ENCODE measurements at places on chromosomes 3 and 15.

GRCh38 chr3:39013289-39013688 is 38.5 kb downstream of the SCN11A start:
- no peak for DNase-seq

DNA sequence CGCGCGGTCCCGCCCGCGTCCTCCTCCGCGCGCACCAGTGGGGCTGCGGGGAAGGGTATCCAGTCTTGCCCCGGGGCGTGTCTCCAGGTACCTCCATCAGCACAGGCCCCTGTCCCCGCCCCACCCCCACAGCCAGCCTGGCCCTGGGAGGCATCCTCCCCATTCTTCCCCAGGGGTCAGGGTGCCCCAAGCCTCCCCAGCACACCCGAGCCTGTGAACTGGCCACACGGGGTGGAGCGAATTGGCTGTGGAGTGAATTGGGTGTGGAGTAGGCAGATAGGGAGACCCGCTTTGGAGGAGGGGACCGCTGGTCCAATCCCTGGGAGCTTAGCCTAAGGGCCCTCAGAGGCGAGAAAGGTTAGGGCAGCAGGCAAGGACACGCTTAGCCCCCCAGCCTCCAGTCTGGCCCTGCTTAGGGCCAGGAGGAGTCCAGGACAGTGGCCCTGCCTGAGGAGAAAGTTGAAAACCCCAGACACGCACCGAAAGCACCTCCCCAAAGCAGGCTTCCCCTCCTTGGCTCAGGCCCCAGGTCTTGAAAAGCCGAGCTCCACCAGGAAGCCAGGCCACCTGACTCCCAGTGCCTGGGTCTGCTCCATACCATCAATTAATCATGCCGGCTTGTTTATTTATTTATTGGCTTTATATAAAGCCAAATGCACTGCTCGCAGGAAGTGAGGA is 107.7 kb upstream of the SLC6A11 start:
- no peak for DNase-seq

- no peak for DNase-seq
Observed at GRCh38 chr3:173983343-173983742, 585.8 kb downstream of the NLGN1 start.

GRCh38 chr15:77834276-77834990 is 201.7 kb upstream of the LINGO1 start:
- no peak for DNase-seq

- no peak for DNase-seq
Observed at GRCh38 chr3:154598166-154598565, 168.2 kb upstream of the GPR149 start.

- DNase-seq, result no peak
Observed at GRCh38 chr3:192907784-192908183, 9.9 kb downstream of the MB21D2 start.

DNA sequence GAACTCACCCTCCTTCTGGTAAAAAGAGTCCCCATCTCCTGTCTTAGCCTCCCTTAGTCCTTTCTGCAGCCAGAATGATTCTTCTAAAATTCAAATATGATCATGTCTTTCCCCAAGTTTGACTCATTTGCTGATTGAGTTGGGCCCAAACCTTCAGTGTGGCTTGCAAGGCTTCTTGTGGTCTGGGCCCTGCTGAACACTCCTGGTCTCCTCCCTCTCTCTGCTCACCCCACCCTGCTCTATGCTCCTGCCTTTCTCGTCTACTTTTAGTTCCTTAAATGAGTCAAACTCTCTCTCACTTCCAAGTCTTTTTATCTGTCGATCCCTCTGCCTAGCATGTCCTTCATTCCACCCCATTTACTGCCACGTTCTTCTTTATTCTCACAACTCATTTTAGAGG is 72.6 kb downstream of the CCR1 start:
- DNase-seq, result no peak

DNA sequence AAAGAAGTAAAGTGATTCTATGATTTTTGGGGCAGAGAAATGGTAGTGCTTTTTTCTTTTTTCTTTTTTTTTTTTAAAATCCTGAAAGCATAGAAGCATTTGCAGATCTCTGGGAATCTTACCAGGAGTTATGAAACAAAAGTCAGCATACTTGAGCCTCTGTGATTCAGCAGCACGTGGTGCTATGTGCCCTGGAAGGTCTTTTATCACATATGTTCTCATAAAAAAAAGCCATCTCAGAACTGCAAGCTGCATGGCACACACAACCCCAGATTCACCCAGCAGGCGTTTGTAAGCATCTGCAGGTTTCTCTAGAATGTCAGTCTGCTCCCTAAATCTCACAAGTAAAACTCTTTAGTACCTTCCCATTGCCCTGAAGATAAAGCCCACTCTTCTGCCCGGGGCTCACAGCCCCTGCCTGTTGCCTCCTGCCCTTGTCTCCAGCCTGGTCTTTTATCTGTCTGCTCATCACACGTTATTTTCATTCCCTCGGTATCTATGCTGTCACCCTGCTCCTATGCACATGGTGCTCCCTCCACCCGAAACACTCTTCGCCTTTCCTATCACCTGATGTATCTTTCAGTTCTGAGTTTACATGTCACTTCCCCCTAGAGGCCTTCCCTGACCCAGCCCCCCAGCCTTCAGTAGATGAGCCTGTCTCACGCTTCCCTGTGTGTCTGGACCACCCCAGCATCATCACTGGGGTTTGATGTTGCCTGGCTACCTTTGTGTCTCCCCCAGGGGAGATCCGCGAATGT is 72.4 kb downstream of the CHDH start:
- no peak for DNase-seq

GRCh38 chr3:188326968-188327367 is 173.0 kb downstream of the LPP start:
- no peak for DNase-seq

GRCh38 chr3:160162440-160162839 is 62.8 kb upstream of the C3orf80 start:
- DNase-seq, result no peak

DNA sequence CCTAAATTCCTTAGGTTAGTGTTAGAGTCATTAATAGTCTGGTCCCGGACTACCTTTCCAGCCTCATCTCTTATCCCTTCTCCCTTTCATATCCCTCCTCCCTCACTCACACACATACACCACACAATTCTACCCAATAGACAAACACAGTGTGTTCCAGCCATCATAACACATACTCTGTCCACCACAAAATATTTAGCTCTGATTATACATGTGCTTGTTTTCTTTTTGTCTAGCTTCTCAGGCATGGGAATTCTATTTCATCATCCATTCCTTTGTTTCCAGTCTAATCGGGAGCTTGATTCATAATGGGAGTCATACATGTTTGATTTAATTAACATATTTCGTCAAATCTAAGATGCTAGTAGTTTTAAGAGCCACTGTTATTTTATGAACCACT is 161.8 kb upstream of the BFSP2 start:
- DNase-seq, result no peak

DNA sequence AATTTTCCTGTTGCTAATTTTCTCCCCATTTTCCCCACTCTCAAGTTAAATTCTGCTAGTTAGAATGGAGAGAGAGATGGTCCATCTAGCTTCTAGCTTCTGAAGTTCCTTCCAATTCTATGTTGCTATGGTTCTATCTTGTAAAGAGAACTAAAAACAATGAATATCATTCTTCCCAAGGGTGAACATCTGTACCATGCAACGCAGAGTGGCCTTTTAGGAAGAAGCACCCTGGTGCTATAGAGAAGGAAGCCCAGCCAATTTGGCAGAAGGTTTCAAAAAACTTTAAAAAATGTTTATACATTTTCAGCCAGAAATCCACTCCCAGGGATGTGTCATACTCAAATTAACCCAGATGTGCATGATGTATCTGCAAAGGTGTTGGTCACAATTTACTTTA is 149.1 kb downstream of the SEMA6D start:
- no peak for DNase-seq

DNA sequence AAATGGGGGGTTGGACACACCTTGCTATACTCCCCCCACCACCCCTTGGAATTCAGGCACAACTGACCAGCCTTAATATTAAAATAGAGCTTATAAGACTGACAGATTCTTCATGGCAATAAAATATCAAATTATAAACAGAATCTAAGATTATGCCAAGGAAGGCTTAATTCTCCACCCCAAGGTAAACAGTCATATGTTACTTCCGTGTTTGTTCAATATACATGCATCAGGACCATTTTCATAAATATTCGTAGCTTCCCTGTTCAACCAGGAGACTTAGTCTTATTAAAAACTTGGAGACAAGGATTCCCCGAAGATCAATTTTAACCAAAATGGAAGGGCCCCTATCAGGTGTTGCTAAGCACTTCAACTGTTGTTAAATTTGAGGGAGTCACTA is 13.3 kb upstream of the EHHADH start:
- DNase-seq, result no peak

- peak; percentile 58 for DNase-seq
Observed at GRCh38 chr15:42056934-42057798, 36.3 kb upstream of the PLA2G4E start.

DNA sequence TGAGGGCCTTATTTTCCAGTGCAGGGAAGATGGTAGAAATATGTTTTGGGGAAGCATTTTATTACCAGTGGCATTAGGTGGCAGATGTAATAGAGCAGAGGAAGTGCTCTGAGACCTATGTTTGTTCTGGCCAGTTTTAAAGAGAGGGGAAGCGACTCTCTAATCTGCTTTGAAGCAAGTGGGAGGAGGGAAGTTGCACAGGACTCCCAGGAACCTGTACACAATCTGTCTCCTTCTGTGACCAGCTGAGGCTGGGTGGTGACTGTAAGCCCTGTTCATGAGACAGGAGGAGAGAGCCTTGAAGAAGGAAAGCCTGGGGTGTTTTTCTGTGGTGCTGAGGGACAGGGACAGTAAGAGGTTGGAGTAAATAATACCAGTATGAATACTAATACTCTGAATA is 60.5 kb downstream of the LPP start:
- DNase-seq, result no peak

- no peak for DNase-seq
Observed at GRCh38 chr15:74901612-74902063, 5.0 kb downstream of the FAM219B start.

GRCh38 chr3:37520907-37521341 is 340.8 kb upstream of the CTDSPL start:
- no peak for DNase-seq

DNA sequence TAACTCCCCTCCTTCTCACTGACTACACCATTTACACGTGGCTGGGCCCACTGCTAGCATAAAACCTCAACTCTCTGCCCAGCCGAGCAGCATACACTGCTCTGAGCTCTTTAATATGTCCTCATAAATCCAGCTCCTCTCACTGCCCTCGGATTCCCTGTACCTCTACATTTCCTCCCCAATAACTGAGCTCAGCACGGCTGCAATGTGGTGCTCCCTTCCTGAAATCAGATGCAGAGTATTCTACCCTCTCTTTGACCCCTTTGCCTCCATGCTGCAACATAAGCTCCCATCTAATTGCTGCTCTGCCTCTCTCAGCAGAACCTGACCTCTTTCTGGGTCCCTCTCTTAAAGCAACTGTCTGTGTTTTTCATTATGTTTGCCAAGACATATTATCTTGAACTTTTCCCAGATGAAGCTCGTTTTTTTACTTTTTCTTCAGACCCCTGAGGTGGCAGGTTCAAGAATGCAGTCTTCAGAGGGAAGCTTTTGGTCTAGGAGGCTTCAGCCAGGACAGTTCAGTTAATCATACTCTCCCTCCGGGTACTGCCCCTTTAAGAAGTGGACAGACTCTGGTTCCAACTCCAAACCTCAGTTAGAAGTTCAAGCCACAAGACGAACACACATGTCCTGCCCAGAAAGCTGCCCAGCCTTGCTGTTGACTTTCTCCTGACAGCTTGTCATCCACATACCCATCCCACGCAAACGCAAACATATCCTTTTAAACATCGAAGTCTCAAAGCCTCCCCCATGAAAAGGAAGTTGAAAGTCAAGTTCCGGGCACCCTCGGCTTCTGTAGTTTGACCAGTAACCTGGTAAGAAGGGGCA is 81.1 kb upstream of the NEO1 start:
- DNase-seq, result no peak

GRCh38 chr3:132660811-132661070 is 612 bp downstream of the UBA5 start:
- DNase-seq, result no peak

DNA sequence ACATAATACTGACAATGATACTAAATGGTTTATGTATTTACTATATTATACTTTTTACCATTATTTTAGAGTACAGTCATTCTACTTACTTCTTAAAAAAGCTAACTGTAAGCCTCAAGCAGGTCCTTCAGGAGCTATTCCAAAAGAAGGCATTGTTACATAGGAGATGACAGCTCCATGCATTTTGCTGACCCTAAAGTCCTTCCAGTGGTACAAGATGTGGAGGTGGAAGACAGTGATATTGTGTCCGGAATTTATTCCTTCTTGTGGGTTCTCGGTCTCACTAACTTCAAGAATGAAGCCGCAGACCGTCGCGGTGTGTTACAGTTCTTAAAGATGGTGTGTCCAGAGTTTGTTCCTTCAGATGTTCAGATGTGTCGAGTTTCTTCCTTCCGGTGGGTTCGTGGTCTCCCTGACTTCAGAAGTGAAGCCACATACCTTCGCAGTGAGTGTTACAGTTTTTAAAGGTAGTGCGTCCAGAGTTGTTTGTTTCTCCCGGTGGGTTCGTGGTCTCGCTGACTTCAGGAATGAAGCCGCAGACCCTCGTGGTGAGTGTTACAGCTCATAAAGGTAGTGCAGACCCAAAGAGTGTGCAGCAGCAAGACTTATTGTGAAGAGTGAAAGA is 20.9 kb downstream of the AVEN start:
- no peak for DNase-seq

DNA sequence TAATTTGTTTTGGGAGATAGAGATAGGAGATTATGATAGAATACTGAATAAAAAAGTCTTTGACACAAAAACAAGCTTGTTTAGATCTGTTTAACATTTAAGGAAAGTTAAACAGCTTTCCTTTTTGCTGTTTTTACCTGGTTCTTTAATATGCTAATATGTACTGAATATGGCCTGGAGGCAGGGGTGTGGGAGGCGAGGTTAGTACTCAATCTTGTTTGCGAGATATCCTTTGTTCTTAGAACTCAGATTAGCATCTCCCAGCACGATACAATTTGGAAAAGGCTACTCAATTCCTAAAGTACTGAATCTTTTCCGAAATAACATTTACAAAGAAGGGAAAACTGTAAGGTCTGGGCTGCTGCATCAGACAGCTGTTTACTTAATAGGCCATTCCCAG is 40.8 kb upstream of the ST3GAL6 start:
- no peak for DNase-seq

DNA sequence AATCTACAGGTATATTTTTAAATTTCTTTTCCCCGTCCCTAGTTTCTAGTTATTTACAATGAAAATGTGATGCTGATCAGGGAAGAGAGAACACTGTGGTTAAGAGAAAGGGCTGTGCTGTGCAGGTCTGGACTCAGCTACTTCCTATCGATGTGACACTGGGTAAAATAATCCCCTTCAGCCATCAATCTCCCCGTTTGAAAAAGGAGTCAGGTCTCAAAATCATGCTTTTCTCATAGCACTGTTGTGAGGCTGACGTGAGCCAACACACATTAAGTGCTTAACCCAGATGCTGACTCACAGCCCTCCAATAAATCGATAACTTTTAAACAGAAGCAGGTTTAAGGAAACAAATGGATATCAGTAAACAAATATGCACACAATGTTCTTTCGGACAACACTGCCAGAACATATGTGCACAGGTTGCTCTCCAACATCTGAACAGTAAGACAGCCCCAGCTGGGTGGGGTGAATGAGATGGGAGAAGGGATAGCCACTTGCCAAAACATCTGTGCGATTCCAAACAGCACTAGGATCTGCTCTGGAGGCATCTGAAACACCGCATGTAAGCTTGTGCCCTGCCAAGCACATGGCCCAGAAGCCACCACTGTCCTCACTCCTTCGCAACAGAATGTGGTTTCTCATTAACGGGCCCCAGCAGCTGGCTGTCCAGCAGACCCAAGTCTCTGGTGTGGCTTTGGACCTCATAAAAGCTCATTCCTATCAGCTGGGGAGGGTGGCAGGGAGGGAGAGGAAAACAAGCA is 143.2 kb upstream of the PRICKLE2 start:
- no peak for DNase-seq

- DNase-seq, result no peak
Observed at GRCh38 chr3:9398700-9399336, 1.4 kb downstream of the SETD5 start.

All from hippocampal formation (tissue), 2 donors.